Stimulated activated CD8-positive, alpha-beta memory T cell treated with anti-CD3 and anti-CD28 coated beads, Interleukin-2, amount 100 ng/mL, for 1 hour (primary cell): ENCODE measurements at places on chromosomes 1 and 21.

GRCh38 chr1:27559466-27560030 lies 44.4 kb downstream of the AHDC1 start:
- DNase-seq: no peak

GRCh38 chr1:239899747-239900146 lies 191.9 kb upstream of the FMN2 start:
- DNase-seq: no peak

- no peak for DNase-seq
Observed at GRCh38 chr1:178308438-178308837, 188.3 kb downstream of the CLEC20A start.

DNA sequence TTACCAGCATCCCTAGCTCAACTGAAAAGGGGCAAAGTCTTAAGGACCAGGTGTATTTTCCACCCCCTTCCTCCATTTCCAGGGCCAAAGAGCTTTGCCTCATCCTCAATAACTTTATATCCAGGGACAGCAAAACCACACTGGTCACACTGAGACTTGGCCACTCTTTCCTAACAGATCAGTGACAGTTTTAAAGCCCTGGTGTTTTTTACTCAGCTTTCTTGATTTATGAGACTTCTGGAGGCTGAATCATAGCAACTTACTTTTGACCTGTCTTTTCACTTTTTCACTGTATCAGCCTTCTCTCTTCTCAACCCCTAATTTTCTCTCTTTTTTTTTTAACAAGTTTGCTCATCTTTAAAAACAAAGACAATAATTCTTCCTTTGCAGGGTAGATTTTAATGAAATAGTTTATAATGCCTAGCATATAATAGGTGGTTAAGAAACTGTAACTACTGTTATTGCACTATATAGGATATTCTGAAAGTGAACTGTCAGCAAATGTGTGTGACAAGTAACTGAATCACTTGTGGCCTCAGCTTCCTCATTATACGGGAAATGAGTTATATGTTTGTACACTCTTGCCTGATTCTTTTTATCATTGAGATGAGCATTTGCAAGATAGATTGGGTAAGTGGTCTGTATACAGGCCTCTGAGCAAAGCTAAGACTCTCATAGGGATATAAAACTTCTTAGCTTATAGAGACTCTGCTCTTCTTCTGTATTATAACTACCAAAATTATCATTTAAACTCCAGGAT lies 19.7 kb upstream of the DYNLT5 start:
- DNase-seq: no peak

DNA sequence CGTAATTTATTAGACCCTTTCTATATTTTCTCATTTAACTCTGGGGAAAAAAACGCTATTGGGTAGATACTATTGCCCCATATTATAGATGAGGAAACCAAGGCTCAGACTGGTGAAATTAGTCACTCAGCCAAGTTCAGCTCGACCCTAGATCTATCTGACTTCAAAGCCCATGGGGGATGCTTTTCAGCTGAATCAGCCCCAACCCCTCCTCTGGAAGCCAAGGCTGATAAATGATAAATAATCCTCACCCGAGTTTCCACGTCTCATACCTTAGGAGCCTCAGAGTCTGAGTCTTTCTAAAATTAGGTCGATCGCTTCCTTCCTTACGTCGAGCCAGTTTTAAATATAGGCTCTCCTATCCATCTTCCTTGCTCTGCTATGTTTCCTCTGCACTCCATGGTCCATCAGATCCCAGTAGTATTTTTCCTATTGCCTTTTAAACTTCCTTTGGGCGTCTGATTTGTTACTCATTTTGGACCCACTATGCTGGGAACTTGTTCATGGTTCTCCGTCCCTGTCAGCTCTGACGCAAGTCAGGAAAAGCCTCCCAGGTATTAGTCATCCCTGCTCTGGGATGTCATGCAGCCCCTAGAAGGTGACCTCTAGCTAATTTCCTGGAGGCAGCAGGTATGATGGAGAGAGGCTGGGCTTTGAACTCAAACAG lies 122.8 kb downstream of the PLPP3 start:
- DNase-seq: no peak

GRCh38 chr1:174550296-174550695 lies 102.5 kb downstream of the GPR52 start:
- no peak for DNase-seq

DNA sequence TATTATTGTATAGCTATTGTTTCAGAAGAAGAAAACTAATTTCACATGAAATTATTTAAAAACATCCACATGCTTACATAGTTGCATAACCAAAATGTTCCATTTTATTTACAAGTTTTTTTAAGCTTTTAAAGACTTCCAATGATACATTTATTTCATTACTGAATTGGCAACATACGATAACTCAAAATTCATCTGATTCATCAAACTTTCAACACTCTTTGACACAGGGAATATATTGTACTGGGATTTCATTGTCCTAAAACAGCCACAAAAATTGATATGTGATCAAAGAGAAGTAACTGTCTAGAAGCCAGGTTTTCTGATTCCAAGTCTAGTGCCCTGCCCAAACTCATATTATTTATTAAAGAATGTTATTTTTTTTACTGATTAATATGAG lies 131.4 kb upstream of the USP24 start:
- no peak for DNase-seq

- no peak for DNase-seq
Observed at GRCh38 chr1:54460351-54460750, 54.2 kb upstream of the SSBP3 start.

GRCh38 chr1:66271904-66272254 lies 262.1 kb upstream of the SGIP1 start:
- DNase-seq: no peak

DNA sequence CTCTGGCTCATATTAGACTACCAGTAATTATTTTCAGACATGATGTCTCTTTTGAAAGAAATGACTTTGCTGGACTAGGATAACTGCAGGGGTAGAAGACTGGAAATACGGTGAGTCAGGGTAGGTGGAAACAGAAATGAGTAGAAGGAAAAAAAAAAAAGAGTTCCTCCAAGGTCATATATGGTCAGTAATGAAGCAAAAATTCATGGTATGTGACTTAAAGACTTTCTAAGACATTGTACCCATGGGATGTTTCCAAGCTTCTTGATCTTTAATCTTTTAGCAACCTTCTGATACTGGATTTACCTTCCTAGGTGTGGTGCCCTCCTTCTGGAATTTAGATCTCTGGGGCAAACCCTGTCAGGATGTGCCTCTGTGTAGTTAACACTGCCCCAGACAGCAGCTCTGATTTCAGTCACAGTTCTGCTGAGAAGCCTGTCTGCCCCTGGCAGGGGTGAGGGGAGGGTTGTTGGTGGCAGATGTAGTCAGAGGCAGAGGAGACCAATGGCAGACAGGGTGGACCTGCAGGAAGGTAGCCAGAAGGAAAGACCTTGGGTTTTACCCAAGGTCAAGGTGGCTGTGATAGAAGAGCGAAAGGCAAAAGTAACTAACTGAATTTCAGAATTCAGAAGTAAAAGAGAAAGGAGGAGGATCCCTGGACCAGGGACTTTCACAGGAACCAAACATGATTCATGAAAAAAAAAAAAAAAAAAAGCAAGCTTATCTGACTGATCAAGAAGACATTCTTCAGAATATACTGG lies 44.1 kb upstream of the BCL10 start:
- no peak for DNase-seq

GRCh38 chr1:175338387-175339135 lies 146.0 kb upstream of the KIAA0040 start:
- peak; percentile 1 for DNase-seq

DNA sequence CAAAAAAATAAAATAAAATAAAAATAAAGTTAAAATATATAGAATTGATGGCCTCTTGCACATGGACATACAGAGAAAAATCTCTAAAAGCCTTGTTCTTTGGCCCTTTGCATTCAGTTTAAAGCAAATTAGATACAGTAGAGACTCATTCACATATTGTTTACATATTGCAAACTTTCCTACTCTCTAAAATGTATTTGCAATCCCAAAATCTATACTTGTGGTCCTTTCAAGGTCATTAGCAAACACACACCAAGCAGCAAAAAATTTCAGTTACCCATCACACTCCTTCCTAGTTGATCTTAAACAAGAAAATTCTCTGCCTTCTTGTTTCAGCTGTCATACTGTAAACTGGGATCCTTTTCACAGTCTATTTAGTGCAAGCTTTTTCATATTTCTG lies 61.0 kb upstream of the SLC44A3 start:
- DNase-seq: no peak

DNA sequence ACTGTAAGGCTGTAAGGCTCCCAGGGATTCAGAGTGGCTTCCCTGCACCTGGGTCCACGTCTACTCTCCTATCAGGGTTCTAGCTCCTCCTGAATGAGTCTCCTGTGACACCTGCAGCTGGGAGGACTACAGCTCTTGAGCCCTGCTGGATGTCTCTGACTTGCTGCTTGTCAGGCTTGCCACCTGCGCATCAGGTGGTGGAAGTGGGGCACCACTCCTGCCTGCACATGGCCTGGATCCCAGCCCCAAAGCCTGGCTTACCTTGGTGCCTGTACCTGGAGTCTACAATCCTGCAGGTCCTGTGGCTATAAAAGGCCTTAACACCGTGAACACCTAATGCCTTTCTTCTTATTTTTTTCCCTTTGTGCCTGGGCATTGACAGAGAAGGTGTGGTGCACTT lies 82.2 kb downstream of the FAM78B start:
- DNase-seq: no peak

DNA sequence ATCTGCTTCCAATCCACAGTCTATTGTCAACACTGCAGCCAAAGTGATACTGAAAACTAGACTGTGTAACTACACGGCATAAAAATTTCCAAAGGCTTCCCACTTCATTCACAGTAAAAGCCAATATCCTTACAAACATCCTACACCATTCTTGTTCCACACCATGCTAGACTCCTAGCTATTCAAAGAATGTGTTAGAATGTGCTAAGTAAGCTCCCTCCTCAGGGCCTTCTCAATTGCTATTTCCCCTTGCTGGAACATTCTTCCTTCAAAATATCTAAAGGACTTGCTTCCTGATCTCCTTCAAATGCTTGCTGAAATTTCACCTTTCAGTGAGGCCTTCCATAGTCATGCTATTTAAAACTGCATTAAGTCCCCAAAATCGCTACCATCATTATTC lies 228.1 kb downstream of the AKT3 start:
- no peak for DNase-seq
